ENCODE measurements at places on chromosomes 6 and 20.

GRCh38 chr6:12478921-12479320 is 188.8 kb downstream of the EDN1 start:
- DNase-seq: no peak

DNA sequence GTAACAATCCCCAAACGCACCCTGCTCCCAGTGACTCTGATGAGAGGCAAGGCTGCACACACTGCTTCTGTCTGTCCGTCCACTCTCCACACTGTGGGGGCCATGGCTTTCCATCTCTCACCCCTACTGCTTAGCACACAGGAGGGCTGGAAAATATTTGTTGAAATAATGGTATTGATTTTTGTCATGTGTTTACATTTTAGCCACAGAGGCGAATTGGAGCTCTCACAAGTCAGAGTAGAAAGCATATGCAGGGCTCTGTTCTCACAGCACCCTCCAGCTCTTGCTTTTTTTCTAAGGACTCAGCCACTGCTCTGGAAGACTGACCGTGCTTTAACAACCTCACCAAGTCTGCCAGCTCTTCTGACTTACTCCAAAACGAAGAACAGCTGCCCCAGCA is 273.8 kb downstream of the GMDS start:
- DNase-seq: no peak

DNA sequence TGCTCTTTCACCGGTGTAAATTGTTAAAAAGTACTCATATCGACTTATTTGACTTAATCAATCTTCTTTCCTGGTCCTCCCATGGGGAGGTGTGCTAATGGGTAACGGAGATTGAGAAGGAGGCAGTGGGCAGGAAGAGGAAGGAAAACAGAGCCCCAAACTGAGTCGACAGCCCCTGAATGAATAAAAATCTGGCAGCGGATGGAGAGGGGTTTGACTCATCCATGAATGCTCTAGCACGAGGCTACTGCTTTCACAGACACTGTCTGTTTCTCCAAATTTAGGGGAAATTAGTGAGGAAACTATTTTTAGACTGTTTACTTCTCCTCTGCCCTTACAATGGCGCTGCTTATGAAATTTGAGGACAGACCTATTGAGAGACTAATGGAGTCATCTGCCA is 142.2 kb upstream of the ATXN1 start:
- DNase-seq: no peak

GRCh38 chr6:27133281-27134227 is 113.9 kb upstream of the PRSS16 start:
- DNase-seq: peak; percentile 74

DNA sequence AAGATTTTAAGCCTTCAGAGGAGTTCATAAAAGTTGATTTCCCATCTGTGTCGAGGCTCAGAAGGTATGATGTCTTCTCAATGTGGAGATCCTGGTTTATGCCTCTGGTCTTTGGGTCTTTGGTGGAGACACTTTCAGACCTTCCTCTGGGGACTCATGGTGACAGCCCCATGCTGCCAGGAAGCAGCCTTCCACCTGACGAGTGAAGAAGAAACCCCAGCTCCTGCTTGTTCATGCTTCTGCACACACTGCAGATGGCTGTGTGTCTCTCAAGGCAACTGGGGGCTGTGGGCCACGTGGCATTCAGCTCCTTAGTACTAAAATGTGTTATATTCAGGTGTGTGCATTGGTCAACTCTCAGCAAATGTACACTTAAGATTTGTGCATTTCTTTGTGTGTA is 4.9 kb upstream of the SCP2D1 start:
- no peak for DNase-seq

GRCh38 chr6:50820869-50821264 is 2.2 kb downstream of the TFAP2B start:
- DNase-seq: no peak

- DNase-seq: no peak
Measured at GRCh38 chr6:158687506-158687905, 37.7 kb downstream of the SYTL3 start.

DNA sequence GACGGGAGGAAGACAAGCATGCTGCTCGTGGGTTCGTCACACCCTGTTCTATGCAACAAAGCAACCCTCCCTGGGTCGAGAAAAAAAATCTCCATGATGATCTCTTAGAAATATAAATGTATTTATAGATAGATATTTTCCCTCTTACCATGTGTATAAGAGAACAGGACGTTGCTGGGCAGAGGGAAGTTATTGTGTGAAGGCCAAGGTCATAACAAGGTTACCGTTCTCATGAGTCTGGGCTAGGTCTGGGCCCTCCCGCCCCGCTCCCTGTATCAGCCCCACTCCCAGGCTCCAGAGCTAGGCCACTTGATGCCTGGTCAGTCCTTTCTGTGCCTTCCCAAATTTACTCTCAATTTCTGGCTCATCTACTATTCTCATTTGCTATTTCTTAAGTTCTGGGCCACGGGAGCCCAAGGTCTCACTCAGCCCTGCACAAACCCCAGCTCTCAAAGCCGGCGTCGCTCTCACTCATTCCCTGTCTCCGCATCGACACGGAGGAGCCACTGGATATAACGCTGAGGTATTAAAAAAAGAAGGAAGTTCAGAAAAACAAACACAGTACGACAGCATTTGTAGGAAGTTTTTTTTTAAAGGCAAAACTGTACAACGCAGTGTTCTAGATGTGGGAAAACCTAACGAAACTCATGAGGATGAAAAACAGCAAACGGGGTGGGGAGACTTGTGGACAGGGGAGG is 96.8 kb downstream of the PSMG4 start:
- DNase-seq: no peak

- DNase-seq: no peak
Measured at GRCh38 chr20:11315525-11315924, 602.2 kb upstream of the BTBD3 start.

GRCh38 chr20:53849471-53850059 is 220.8 kb downstream of the BCAS1 start:
- DNase-seq: no peak

GRCh38 chr20:8579035-8579434 is 447.0 kb downstream of the PLCB1 start:
- no peak for DNase-seq

DNA sequence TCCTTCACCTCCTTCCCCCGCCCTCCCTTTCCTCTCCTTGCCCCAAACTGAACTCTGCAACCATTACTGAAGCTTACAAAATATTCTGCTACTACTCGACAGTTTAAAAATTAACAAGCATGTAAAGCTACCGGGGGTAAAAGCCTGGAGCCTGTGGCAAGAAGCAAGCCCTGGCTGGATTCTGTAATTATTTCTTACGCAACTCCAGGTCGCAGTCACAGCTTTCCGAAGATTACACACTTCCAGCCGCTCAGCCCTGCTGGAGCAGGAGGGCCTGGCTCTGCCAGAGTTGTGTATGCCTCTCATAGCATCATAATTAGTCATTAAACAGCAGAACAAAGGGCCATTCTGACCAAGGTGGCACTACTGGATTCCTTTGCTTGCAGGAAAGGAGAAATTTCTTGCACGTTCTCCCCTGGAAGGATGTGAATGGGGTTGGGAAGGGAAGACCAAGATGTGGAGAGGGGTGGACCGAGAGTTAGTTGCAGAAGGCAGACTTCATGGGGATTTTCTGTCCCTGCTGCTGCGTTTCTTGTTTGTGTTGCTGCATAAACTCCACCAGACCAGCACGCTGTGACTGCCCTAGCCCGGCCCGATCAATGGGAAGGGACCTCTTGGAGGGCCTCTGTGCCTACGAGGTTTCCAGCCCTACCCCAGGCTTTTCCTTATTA is 23.6 kb downstream of the FOXQ1 start:
- DNase-seq: peak; percentile 88

DNA sequence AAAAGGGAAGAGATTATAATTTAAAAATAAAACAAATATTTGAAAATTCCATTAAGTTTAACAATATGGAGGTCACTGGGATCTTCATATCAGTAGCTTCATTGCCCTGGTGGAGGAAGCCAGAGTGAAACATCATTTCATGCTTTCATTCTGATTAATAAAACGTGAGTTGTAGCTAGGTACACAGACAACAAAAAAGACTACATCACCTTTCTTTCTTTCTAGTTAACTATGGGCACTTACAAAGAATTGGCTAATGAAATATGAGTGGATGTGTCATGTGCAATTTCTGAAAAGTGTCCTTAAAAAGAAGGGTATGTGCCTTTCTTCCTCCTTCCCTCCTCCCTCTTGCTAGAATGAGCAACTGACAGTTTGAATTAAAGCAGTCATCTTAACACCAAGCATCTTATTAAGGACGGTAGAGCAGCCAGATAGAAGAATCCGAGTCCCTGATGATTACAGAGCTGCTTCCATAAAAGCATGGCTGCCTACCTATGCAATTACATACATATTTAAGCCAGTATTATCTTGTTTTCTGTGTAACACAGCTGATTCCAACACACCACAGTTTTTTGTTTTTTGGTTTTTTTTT is 3.4 kb downstream of the SERAC1 start:
- no peak for DNase-seq

- no peak for DNase-seq
Measured at GRCh38 chr6:157632821-157633220, 190.2 kb upstream of the SNX9 start.

DNA sequence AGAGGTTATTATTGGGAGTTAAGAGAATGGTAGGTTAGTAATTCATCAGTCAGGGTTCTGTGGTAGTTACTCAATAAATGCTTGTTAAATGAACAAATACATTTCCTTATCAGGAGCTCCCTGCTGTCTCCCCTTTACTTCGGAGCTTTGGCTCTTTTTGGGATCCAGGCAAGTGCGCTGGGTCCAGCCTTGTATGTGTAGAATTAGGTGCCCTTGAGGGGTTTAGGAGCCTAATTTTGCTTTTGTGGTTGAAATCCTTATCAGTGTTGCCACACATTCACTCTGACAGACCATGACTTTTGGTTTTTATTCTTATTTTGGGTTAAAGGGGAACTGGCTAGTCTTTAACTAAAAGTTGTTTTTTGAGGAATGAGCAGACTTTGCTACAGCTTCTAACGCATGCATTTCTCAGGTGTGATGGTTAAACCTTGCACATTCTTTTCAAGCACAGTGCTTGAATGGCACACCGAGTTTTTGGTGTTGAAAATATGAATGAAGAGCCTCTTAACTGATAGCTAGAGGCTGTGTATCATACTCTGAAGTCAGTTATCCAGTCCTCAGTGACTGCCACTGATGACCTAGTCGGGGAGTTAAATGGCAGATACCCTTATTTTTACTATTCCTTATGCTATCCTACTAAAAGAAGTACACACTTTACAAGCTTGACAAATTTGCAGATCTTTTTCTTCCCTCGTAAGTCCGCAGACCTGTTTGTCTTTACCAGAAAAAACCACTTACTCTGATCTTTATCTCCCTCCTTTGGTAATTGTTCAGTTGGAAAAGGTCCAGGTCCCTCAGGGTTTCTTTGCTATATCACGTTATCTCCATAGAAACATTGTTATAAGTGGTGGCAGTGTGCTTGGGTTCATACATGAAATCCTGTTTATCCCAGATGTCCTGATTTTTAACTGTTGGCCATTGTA is 50.7 kb upstream of the PLCG1 start:
- no peak for DNase-seq

GRCh38 chr6:104325341-104326172 is 534.2 kb downstream of the HACE1 start:
- DNase-seq: no peak

DNA sequence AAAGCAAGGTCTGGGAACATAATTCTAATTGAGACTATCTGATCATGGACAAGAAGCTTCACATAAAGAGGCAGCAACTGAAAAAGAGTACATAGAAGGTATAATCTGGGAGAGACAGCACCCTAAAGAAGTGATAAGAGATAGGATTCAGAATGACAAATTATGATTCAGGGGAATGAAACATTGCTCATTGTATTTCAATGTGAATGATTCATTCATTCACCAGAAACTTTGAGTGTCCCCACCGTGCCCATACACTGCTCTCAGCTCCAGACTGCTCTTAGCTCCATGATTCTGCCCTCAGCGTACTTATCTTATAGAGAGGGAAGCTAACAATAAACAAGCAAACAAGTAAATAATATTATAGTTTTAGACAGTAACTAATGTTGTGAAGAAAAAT is 329.3 kb upstream of the IRAK1BP1 start:
- no peak for DNase-seq

DNA sequence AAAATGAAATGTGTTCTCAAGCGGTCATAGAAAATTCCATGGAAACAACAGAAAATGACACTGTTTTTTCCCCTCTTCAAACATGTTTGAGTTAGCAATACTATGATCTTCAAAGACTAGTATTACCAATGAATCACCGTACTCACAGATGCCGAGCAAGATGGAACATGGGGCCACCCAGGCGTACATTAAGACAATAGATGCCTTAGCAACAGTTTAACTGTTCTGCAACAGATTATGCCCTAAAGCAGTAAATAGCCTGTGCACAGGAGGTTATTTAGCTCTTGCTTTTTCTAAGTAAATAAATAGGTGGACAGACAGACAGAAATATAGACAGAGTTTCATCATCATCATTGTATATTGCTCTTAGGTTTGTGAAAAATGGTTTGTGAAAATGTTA is 284.0 kb upstream of the DEFB112 start:
- DNase-seq: peak; percentile 59

- DNase-seq: no peak
Measured at GRCh38 chr20:48849299-48849698, 21.5 kb upstream of the PREX1 start.

DNA sequence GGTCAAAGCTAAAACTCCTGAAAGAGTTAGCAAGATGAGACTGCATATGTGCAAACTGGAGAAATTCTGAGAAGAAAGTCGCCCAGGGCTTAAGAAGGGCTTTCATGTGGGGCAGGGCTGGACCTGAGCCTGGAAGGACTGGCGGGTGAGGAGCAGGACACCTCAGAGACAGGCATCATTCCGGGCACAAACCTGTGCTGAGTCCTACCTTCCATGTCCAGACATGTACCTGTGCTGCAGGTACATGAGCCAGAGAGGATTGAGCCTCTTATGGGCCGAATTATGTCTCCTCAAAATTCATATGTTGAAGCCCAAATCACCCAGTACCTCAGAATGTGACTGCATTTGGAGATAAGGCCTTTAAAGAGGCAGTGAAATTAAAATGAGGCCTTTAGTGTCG is 171.0 kb downstream of the QRSL1 start:
- DNase-seq: no peak

GRCh38 chr6:31383149-31383548 is 20.2 kb upstream of the MICA start:
- no peak for DNase-seq

DNA sequence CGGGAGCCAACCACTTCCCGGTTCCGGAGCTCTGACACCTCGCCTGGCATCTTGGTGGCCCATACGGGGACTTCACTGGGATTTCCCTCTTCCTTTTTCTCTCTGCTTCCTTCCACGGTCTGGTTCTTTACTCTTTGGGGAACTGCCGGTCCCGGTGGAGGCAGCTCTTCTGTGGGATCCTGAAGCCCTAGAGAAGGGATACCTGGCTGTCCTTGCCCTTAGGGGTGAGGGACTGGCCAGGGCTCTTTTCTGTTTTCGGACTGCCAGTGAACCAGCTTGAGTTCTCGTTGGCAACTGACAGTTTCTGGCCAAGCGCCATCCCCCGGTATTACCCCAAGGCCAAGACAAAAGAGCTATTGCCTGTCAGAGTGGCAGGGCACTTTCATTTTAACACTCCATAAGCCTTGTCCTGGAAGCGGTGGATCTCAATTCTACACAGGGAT is 880 bp upstream of the CPXM1 start:
- no peak for DNase-seq

All from SJSA1 (cell line).